SK-N-SH treated with all-trans-retinoic acid at 6 μM for 48 hours (cell line): ENCODE measurements at places on chromosomes 16 and 17.

DNA sequence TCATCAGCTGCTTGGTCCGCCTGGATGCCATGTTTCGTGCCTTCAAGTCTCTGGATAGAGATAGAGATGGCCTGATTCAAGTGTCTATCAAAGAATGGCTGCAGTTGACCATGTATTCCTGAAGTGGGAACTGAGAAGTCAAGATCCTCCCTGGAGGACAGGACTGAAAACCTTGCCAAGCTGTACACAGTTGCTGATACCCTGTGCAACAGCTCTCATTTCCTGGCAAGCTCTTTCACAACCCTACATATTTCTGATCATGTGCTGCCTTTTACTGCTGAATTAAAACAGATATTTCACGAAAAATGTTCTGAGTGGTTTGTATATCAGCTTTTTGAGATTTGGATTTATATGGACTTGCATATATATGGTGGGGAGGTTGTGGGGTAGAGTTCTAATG lies 898 bp downstream of the CAPNS2 start:
- no peak for ATAC-seq

DNA sequence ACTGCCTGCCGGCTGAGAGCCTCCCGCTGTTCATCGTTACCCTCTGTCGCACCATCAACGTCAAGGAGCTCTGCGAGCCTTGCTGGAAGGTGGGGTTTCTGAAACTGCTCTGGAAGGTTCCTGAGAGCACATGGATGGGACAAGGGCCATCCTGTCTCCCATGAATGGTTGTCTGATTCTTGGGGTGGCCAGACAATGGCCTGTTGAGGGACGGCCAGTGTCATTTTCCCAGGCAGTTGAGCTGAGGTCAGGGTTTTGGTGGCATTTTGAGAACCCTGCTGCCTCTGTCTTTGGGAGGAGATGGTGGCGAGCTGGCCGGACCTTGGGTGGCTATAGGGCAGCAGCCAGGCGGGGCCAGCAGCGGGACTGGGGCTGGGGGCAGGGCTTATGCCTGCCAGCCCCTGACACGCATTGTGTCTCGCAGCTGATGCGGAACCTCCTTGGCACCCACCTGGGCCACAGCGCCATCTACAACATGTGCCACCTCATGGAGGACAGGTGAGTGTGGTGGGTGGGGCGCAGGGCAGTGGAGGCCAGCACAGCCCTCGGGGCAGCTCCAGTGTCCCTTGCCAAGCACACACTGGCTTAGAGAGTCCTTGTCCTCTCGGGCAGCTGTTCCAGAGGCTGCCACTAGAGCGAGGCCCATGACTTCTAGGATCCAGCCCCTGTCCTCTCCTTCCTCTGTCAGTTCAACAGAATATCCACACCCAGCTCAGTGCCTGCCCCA lies 9.1 kb downstream of the TSC2 start:
- ATAC-seq: peak; percentile 64

DNA sequence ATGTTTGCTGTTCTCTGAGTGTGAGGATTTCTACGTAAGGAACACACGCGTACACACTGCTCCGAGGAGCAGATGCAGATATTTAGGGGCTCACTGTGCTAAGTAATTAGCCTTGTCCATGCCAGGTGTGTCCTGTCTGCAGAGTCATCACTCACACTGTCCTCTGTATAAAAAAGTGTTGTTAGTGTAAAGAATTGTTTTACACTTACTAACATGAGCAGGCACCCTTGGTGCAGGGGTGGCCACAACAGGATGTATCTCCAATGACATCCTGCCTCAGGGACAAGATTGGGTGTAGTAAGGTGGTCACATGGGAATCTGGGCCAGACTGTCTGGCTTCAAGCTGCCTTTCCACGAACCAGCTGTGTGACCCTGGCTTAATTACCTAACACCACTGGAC lies 63.9 kb downstream of the NDEL1 start:
- ATAC-seq: no peak

GRCh38 chr17:80292521-80292971 lies 31.9 kb downstream of the RNF213 start:
- no peak for ATAC-seq

GRCh38 chr16:57834936-57835335 lies 32.6 kb upstream of the KIFC3 start:
- peak; percentile 61 for ATAC-seq

DNA sequence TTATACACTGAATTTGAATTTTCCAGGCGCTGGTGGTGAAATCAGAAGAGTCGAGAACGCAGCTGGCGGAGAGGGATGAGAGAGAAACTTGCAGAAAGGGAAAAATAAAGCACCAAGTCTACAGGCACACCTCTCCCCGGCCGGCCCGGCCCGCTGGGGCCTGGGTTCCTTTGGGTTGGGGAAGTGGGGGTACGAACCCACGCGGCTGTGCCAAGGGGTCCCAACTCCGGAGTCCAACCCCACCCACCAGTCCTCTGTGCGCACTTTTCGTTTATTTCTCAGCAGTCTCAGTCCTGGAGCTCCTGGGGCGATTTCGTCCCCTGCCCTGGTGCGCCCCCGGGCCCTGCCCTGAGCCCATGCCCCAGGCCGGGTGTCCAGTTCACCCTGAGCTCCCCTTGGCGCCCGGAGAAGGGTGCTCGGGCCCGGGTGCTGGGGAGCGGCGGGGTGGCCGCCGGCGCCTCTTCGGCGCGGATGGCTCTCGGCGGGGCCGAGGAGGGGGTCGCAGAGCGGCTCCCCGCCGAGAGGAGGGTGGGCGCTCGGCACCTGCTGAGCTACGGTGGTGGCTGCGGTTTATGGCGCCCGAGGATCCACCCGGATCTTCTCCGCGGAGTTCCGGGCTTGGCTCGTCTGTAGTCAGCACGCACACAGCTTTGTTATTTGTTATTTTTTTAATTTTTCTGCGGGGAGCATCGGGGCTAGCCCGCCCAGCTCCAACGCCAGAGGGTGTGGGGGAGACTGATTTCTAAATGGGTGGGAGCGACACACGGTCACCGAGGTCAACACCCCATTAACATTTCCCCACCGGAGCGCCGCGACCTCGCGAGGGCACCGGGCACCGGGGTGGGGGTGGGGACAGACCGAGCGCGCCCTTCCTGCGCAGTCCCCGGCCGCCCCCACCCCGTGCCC lies 15.7 kb upstream of the CBX8 start:
- no peak for ATAC-seq

DNA sequence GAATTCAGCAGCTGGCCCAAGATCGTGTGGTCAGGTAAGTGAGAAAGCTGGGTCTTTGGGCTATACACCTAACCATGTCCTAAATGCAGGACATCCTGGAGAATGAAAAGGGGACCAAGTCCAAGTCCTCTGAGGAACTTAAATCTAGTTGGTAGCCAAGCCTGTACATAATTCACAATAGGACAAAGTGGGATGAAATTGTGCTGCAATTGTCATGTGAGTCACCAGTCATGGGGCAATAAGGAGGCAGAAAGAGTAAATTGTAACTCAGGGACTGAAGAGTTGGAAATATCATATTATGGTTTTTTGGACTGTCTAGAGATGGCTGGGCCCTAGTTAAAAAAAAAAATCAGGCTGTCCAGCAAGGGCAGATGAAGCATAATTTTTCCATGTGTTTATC lies 202.6 kb downstream of the CYLD start:
- ATAC-seq: no peak

GRCh38 chr17:65175952-65176351 lies 38.8 kb downstream of the RGS9 start:
- no peak for ATAC-seq

DNA sequence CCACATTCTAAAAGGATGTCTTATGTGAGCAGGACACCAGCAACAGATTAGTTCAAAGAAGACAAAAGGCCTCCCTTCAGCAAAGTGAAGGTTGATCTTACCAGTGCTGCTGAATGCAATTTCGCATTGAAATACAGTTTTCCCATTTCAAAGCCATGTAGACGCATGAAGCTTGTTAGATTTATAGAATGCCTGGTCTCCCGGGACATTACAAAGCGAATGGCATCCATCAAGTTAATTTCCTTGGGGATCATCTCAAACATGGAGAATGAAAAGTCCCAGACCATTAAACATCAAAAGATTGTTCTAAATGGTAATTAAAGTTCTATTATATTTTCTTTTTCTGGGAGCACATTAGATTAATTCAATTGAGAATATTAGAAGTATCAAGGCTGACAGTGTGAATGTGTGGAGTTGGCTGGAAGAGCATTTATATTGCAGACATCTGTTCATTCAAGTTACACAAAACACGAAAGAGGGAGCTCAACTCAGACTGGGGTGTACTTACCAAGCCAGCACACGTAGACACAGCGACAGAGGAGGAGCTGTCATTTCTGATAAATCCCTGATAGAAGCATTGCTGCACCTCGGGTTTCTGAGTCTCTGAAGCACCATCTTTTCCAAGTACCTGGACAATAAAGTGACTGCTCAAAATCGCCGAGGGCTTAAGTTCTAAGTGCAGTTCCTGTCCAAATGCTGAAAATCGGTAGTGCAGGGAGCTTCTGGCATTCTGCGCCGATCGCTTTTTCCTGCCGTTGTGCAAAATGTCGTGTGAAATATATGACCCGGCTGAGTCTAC lies 3.8 kb downstream of the ADAMTS18 start:
- ATAC-seq: no peak

GRCh38 chr17:76866774-76867577 lies 1.2 kb upstream of the MGAT5B start:
- peak; percentile 52 for ATAC-seq

GRCh38 chr17:79485991-79486390 lies 124.9 kb downstream of the RBFOX3 start:
- ATAC-seq: no peak

DNA sequence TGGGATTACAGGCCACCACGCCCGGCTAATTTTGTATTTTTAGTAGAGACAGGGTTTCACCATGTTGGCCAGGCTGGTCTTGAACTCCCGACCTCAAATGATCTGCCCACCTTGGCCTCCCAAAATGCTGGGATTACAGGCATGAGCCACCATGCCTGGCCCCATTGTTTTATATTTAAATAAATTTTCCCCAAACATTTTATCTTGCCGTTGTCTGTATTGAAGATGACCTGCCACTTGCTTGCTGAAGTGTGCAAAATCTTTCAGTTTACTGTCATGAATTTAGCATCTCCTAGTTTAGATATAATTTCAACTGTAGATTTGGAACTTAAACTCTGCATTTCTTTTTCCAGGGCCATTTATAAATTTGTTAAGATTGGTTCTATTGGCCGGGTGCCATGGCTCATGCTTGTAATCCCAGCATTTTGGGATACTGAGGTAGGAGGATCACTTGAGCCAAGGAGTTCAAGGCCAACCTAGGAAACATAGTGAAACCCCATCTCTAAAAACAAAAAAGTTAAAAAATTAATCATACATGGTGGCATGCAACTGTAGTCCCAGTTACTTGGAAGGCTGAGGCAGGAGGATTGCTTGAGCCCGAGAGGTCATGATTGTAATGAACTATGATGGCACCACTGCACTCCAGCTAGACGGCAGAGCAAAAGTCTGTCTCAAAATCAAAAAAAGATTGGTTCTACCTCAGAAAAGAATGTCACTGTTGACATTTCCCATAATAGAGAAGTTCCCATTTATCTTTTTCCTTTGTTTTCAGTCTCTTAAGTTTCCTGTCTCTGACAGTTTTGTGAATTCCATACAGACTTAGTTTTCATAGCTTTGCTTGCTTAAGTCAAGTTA lies 84.4 kb downstream of the VMP1 start:
- peak; percentile 89 for ATAC-seq

GRCh38 chr16:54446639-54447038 lies 160.1 kb upstream of the IRX3 start:
- peak; percentile 86 for ATAC-seq

GRCh38 chr17:81995463-81996231 lies 18.2 kb downstream of the ASPSCR1 start:
- no peak for ATAC-seq

DNA sequence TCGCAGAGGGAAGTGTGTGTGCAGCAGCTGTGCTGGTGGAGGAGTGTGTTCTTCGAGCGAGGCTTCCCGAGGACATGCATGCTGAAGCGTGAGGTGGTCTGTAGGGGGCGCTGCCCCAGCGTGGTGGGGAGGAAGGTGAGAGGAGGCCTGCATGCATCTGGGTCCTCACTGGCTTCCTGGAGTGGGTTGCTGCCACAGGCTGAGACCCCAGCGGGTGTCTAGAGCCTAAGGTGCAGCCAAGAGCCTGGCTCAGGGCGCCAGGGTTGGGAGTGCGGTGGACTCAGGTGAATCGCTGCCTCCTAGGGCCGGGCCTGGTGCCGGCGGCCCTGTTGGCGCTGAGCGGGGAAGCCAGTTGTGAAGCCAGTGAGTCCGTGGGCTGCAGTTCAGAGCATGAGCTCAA lies 7.5 kb upstream of the HSD3B7 start:
- peak; percentile 37 for ATAC-seq

DNA sequence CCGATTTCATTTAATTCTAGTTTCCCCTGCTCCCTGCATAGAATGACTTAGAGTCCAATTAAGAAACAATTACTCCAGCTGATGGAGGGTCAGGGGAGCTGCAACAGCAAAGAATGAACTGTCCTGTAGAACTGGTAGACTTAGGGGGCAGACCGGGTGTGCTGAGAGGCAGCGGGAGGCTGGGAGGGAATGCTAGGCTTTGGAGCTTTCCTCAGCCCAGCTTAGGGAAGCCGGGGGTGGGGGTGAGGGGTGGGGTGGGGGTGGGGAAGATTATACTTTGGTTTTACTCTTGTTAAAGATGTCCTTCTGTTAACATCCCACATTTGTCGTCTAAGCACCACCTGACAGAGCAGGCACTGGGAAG lies 458.6 kb upstream of the ASIC2 start:
- ATAC-seq: no peak

GRCh38 chr16:10314811-10315210 lies 71.0 kb upstream of the ATF7IP2 start:
- no peak for ATAC-seq

DNA sequence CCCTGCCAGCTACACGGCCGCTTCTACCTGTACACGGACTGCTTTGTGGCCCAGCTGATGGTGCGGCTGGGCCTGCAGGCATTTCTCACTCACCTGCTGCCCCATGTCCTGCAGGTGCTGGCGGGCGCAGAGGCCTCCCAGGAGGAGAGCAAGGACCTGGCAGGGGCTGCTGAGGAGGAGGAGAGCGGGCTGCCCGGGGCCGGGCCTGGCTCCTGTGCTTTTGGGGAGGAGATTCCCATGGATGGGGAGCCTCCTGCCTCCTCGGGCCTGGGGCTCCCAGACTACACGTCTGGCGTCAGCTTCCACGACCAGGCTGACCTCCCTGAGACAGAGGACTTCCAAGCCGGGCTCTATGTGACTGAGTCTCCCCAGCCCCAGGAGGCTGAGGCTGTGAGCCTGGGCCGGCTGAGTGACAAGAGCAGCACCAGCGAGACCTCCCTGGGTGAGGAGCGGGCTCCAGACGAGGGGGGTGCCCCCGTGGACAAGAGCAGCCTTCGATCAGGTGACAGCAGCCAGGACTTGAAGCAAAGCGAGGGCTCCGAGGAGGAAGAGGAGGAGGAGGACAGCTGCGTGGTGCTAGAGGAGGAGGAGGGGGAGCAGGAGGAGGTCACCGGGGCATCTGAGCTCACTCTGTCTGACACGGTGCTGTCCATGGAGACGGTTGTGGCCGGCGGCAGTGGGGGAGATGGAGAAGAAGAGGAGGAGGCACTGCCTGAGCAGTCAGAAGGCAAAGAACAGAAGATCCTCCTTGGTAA lies 3.5 kb downstream of the WDR81 start:
- no peak for ATAC-seq
